ENCODE measurements at places on chromosomes 16 and 17.

DNA sequence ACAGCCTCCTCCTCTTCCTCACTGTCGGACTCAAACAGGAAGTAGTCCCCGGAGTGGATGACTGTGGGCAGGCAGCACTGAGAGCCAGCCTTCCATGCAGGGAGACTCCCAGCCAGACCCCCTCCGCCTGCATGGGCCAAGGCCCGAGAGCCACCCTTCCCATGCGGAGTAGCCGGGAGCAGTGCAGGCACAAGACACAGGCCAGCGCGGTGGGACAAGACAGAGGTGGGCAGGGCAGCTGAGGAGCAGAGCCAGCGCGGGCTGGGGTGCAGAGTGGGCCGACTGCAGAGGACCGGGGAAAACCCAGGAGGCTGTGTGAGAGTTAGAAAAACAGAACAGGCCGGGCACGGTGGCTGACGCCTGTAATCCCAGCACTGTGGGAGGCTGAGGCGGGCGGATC lies 17.6 kb downstream of the CTU2 start:
- DNase-seq, result no peak

DNA sequence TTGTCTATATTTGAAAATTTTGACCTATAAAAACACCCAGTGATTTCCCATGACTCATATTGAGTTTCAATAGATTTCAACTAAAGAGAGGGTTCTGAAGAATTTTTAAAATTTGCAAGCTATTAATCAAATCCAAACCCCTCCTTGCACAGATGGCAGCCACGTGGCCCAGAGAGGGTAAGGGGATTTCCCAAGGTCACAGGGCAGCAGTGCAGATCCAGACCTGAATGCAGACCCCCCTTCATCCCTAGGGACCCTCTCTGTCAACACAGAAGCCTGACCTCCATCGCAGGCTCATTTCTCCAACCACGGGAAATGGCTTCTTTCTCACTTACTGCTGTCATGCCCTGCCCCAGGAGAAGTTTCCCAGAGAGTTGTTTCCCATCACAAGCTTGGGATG lies 24.7 kb upstream of the CES5A start:
- no peak for DNase-seq

GRCh38 chr16:57846078-57846697 lies 43.9 kb upstream of the KIFC3 start:
- DNase-seq, result no peak

GRCh38 chr16:83623892-83624291 lies 183.9 kb upstream of the HSBP1 start:
- DNase-seq, result peak; percentile 10

DNA sequence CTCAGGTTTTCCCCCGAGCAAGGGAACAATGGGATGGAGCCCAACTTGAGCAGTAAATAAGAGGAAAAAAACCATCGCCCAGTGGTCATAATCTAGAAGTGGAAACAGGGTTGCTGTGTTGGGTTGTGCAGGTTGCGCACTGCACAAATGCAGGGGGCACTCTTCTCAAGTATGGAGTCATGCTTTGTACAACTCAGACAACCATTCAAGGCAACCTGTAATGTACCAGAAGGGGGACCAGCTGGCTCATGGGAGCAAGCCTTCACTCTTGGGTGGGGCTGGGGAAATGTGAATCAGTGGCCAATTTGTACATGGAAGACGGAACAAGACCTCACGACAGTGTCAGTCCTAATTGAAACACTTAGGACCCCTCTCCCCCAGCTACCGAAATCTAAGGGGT lies 23.9 kb upstream of the LITAF start:
- no peak for DNase-seq

- peak; percentile 77 for DNase-seq
Observed at GRCh38 chr17:45052052-45052772, 780 bp upstream of the DCAKD start.

DNA sequence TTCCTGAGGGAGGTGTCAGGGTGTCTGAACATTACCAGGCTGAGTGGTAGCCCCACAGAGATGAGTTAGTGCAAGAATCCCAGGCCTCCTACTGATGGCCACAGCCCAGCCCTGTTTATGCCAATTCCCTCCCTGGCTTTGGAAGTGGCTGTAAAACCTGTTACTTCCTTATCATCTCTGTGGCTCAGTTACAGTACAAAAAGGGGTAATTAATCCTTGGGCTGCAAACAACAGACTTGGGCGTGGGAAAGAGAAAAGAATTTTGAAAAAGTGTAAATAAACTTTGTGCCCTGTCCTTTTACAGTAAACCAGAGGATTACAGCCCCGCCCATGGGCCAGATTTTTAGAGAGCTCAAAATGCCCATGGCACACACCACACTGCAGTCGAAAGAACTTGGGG lies 73.1 kb upstream of the AXIN2 start:
- no peak for DNase-seq
